Activated CD8-positive, alpha-beta T cell treated with anti-CD3 and anti-CD28 coated beads, Interleukin-2, amount 10 ng/mL, durations not matched to agents 7 days and 5 days (primary cell): ENCODE measurements at places on chromosomes 6 and 20. TPM values are rescaled to one million over a fixed set of nuclear protein-coding genes. Genes with fewer than 3 reads are reported as not detected.

Gene LBP
- not detected for total RNA-seq

- DNase-seq = no peak
These were observed 585.3 kb upstream of the MAN1A1 start for GRCh38 chr6:119934816-119935215.

DNA sequence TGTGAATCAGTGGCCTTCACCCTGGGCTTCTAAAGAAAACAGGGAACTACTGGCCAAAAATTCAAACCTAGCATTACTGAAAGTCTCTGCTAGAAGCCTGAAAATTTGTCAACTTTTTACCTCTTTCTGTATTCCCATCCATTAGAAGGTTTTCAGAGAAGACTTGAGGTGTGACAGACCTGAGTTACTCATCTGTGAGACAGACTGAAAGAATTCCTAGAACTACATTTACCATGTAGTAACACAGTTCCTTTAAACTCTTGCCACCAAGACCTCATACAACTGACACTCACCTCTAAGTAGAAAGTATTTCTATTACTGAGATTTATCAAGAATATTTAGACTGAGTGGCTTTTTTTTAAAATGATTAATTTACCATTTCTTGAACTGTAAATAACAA, 4.5 kb downstream of the DPM1 start:
- no peak for DNase-seq

Gene OR2J2
- total RNA-seq = not detected

DNA sequence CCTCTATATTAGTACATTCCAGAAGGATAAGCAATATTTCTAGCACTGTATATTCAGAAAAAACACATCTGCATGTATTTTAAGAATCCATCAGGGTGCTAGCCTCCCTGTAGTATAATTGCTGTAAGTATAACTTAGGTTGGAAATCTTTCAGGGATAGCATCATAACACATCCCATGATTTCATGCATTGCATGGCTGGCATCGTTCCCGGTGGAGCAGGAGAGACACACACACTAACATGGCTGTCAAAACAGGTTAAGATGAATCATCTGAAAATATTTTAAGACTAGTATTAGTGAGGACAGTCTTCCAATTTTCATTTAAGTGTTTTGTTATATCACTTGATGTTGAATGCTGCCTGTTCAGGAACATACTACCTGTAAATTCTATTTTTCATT, 32.1 kb upstream of the CENPW start:
- DNase-seq = no peak

Gene FOXP4
- 6.7 TPM for total RNA-seq

DNA sequence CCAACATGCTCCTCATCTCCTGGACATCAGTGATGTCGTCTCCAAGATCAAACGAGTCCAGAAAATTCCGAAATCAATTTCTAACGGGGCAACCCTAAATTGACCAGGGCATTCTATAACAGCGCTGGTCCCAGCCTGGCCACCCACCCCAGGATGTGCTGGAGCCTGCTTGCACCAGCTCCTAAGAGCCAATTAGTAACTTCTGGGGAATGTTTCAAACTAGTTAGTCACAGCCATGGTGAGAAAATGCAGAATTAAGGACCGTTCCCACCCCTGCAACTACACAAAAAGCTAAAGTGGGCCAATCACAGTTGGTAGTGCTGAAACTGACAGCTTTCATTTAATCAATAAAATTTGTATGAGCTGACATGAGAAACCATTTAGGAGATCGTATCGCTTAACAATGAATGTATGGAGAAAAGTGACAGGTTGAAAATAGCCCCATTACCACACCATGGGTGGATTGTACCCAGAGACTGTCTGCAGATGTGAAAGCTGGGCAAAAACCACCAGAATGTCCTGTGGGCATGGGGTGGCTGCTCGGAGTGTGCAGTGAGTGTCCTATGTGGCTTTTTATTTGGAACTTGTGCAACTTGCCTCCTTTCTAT, 165.7 kb upstream of the AFDN start:
- no peak for DNase-seq

DNA sequence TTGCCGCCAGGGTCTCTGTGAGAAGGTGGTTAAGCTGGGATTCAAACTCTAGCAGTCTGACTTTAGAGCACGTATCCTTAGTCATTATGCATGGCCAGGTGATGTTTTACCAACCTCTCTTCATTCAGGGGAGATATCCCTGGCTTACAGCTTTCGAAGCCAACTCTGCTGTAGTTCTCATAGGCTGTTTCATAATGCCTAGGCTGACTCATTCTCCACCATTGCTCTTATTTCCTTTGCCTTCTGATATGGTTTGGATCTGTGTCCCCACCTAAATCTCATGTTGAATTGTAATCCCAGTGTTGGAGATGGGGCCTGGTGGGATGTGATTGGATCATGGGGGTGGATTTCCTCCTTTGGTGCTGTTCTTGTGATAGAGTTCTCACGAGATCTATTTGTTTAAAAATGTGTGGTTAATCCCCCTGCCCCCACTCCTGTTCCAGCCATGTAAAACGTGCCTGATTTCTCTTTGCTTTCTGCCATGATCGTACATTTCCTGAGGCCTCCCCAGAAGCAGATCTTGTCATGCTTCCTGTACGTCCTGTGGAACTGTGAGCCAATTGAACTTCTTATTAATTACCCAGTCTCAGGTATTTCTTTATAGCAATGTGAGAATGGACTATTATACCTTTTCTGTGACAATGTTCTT, 94.6 kb upstream of the MAN1A1 start:
- no peak for DNase-seq

Gene MCHR2
- total RNA-seq = not detected

GRCh38 chr20:35015863-35016193, 60.2 kb downstream of the MYH7B start:
- no peak for DNase-seq
